ENCODE measurements at places on chromosomes 13 and 19.
A peak's percentile ranks its signal among the peaks of the same experiment; 100 is the strongest.

DNA sequence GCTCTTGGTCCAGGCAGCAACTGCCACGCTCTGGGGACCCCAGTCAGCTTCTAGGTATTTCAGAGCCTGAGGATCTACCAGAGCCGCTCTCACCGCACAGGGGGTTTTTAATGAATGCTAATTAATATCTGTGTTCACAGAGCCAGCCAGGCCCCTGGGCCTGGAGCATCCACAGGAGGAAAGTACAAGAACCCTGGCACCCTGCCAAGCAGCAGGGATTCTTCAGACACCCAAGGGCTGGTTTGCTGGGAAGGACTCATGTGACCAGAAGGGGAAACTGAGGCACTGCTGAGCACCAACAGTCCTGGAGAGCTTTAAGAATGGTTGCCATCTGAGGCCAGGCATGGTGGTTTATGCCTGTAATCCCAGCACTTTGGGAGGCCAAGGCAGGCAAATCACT, 38.0 kb upstream of the ADGRE5 start:
- no peak for DNase-seq

DNA sequence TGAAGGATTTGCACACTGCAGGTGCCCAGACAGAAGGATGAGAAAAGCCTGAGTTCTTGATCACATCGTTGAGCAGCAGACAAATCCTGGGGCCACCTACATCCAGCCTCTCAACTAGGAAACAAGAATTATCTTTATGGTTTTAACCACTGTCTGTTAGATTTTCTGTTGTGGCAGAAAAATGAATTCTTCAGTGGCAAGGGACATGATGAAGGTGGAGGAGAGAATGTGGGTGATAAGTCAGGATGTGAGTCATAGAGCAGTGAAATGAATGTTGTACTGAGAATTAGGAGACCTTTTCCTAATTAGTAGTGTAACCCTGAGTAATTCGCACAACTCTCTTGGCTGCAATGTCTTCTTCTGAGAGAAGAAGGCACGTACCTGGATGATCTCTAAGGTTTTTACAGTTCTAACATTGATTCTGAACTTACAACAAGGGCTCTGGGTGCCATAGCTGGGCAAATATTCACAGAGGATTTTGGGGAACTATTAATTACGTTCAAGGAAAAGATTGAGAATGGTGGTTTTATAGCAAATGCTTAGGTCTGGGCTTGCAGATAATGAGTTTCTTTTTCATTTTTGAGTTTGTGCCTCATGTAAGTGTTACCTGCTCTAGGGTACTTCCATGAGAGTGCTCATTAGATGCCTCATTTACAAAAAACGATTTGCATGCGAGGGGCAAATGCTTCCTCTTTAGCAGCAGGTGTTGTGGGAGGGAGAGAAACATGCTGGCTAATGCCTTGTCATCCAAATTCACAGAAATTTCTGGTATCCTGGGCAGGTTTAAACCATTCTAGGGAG, 111.0 kb upstream of the KL start:
- DNase-seq: no peak

- DNase-seq: no peak
Observed at GRCh38 chr19:37128821-37129177, 43.7 kb downstream of the ZNF585A start.

DNA sequence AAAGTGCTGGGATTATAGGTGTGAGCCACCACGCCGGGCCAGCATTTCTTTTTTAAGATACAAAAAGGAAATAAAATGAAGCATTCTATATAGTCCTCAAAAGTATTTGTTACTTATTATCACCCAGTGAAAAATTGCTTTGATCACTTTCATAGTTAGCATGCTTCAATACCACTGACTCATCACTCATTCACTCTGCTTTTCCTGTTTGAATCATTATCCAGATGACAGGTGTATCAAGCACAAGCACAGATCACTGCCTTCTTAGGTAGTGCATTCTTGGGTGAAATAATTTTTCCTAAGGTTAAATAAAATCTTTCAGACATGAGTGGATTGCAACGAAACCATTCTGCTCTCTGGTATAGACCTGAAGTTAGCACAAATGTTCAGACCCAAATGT, 35.8 kb upstream of the SPART start:
- no peak for DNase-seq

GRCh38 chr13:112867301-112867711, 101.7 kb upstream of the MCF2L start:
- DNase-seq: no peak

GRCh38 chr13:50222569-50223332, 207.5 kb downstream of the KCNRG start:
- peak; percentile 68 for DNase-seq

GRCh38 chr19:28519218-28519779, 693.7 kb downstream of the UQCRFS1 start:
- no peak for DNase-seq

- no peak for DNase-seq
Observed at GRCh38 chr19:1747285-1748114, 5.8 kb upstream of the ONECUT3 start.

GRCh38 chr19:18860302-18860700, 28.5 kb downstream of the UPF1 start:
- DNase-seq: no peak

DNA sequence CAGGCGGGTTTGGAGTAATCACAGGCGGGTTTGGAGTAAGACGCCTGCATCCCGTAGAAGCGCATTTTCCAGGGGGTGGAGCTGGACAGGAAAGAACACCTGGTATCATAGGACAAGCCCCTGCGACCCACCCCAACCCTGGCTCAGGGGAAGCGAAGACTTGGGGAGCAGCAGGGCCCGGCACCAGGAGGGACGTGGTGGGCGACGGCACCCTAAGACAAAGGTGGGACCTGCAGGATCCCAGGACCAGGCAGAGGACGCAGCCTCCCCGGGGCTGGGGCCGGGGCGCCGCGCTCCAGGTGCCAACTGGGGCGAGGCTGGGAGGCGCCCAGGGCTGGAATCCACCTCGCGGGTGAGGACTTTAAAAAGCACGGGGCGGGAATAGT, 520 bp downstream of the ZNF600 start:
- DNase-seq: no peak

GRCh38 chr13:22014469-22014868, 343.6 kb downstream of the FGF9 start:
- DNase-seq: no peak

GRCh38 chr13:101454767-101455166, 2.3 kb downstream of the ITGBL1 start:
- DNase-seq: no peak

- no peak for DNase-seq
Observed at GRCh38 chr13:68185444-68186141, 955.5 kb upstream of the PCDH9 start.

DNA sequence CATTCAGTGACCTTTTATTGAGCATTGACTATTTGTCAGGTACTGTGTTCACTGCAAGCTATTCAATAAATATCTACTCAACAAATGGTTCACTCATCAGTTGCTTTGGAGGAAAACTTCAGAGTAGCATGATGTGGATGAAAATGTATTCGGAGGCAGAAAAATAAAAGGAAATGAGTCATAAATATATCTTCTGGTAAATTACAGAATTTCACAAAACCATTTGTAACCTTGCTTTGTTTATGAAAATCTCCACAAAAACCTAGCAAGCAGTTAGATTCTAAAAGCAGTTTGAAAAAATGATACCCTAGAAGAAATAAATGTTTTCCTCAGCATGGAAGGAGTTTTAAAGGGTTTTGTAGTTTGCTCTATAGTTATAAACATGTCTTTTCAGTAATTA, 399.6 kb downstream of the LMO7 start:
- no peak for DNase-seq

- no peak for DNase-seq
Observed at GRCh38 chr19:53904909-53905308, 4.2 kb upstream of the CACNG7 start.

DNA sequence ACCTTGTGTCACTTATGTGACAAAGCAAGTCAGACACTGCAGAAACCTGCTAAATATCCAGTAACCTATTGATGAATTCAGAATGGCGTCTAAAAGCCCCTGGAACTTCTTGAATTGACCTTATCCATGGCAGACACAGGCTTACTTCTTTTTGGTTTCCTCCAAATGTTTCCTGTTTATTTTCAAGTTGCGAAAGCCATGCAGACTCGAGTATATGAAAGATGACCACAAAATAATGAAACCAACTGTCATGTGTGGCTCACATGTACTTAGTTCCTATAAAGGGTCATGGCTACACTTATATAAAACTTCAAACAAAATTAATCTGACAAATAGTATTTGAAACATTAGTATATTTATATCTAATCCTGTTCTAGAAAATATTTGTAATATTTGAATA, 113.1 kb upstream of the FNDC3A start:
- no peak for DNase-seq

DNA sequence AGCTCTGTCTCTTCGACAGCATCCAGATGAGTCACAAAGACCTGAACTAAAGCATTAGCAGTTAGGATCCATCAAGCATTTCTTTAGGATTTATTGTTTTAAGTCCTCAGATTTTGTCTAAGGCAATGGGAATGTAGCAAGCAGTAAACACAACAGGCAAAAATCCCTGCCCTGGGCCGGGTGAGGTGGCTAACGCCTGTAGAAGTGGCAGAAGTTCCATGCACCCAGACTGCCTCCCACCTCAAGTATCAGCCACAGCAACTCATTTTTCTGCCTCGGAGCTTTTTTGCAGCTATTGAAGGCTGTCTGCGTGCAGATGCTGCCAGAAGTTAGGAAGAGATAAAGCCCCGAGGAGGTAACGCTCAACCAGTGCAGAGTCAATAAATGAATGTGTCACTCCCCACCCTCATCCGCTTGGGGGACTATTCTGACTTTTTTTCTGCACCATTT, 47.1 kb upstream of the MRI1 start:
- peak; percentile 15 for DNase-seq

GRCh38 chr13:30037306-30037705, 186.9 kb upstream of the UBL3 start:
- DNase-seq: no peak

DNA sequence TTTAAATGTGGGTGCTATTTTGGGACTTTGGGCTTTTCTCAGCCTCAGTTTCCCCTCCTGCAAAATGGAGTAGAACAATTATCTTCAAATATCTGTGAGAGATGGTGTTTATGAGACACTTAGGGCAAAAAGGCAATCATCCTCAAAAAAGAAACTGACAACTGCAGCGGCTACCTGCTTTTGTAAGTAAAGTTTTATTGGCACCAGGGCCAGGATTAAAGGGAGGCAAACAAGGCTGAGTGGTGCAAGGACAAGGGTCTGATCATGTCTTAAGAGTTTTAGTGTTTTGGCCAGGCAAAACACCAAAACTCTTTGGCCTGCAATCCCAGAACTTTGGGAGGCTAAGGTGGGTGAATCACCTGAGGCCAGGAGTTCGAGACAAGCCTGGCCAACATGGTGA, 1.3 kb upstream of the MAST3 start:
- no peak for DNase-seq

- no peak for DNase-seq
Observed at GRCh38 chr19:49861541-49862378, 5.6 kb downstream of the PNKP start.

- DNase-seq: no peak
Observed at GRCh38 chr13:33196767-33197166, 88.8 kb downstream of the STARD13 start.

GRCh38 chr13:85879014-85879413, 79.8 kb upstream of the SLITRK6 start:
- no peak for DNase-seq

GRCh38 chr13:28316836-28317235, 178.1 kb downstream of the FLT1 start:
- no peak for DNase-seq

GRCh38 chr19:4516939-4517300, 1.4 kb downstream of the PLIN4 start:
- no peak for DNase-seq

GRCh38 chr13:44068737-44069136, 189.0 kb downstream of the LACC1 start:
- DNase-seq: no peak

- DNase-seq: peak; percentile 90
Observed at GRCh38 chr19:48818234-48818820, 7.5 kb upstream of the BCAT2 start.

- no peak for DNase-seq
Observed at GRCh38 chr19:10228393-10228792, 2.7 kb downstream of the S1PR2 start.

DNA sequence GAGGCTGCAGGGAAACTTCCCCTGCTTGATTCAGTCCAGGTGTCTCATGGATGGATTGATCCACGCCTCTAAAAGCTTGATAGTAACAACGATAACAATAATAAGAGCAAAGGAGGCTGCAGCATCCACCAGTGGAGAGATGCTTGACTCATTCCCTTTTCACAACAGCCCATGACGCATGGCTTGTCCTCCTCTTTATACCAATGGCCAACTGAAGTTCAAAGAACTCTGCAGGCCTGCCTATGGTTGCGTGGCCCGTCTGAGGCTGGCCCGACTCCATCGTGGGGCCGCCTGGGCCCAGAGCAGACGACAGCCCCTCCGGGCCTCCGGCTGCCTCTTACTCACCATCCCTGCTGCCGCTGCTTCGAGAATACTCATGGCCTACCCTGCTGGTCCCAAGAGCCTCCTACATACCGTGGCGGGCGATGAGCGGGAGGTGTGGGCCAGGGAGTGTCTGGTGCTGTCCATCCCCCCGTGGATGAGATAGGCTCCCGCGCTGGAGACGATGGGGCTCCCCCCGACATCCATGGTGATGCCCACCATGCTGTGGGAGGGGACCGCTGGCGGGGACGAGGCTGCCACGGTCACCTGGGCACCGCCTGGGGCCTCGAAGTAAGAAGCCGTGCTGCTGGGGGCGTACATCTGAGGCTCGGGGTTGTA, 61.8 kb upstream of the RANBP3 start:
- DNase-seq: no peak

GRCh38 chr19:51000426-51000825, 978 bp downstream of the KLK8 start:
- no peak for DNase-seq

DNA sequence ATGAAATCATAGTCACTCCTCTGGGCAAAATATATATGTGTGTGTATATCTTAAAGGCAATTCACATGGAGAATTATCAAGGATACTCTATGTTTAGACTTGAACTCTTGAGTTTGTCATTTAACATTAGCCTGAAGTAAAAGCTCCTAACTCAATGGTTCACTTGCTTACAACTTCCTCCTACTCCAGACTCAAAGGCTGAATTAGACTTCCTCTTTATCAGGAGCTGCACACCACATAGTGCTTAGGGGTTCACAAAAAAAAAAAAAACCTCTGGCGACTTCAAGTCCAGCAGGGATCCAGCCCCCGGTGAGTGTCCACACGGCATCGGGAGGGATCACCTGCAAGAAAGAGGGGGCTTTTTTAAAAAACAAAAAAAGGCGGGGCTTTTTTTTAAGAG, 68.2 kb upstream of the LSM14A start:
- DNase-seq: no peak

DNA sequence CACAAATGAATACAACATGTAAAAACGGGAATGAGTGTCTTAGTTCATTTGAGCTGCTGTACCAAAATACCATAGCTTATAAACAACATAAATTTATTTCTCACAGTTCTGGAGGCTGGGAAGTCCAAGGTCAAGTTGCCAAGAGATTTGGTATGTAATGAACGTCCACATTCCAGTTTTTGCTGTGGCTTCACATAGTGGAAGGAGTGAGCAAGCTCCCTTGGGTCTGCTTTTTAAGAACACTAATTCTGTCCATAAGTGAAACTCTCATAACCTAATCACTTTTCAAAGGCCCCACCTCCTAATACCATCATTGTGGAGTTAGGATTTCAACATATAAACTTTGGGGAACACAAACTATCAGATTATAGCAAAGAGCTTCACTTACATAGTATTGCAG, 1189.6 kb downstream of the PCDH9 start:
- DNase-seq: no peak

Measured in SHP77 (cell line).